ENCODE measurements at places on chromosomes 12 and 14.

DNA sequence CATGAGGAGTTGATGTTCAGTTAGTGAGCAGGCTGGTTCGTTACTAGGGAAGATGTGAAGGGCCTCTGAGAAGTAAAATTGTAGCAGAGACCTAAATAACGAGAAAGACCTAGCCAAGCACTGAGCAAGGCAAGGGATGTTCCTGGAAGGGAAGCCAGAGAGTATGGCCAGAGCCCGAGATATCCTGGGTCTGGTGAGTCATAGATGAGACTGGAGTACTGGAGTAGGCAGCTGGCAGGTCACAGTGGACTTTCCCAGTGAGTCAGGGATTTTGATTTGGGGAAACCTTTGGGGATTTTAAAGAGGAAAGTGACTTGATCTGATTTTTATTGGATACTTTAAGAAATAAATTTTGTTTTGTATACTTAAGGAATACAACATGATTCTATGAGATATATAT lies 369.0 kb downstream of the DIO2 start:
- DNase-seq: no peak

DNA sequence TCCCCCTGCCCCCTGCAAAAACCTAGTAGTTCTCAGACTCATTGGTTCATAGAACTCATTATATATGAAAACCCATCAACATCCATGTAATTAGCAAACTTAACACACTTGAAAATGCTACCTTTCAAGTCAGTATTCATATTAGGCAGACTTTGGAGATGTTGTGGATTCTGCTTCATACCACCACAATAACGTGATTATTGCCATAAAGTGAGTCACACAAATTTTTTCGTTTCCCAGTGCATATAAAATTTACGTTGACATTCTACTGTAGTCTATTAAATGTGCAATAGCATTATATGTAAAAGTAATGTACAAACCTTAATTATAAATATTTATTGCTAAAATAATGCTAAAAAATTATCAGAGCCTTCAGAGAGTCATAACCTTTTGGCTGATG lies 654.0 kb downstream of the DIO2 start:
- no peak for DNase-seq

GRCh38 chr14:96100161-96101064 lies 61.3 kb downstream of the C14orf132 start:
- DNase-seq: peak; percentile 84

- no peak for DNase-seq
Observed at GRCh38 chr12:69844416-69844815, 19.4 kb downstream of the MYRFL start.

DNA sequence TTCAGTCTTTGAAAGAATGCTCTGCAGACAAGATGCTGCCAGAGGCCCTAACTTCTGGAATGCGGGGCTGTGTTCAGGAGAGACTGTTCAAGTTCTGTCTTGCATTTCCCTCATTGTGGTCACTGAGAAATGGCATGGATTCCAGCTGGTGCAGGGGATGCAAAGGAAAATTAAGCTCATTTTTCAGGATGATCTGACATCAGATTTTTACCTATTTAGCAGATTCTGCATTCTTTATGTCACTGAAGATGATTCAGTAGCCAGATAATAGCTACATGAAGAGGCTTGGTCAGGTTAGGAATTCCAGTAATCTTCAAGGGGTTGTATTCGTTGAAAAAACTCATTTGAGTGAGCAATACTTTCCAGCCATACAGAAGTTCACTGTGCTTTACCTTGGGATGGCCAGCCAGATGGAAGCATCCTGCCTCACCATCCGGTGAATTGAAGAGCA lies 16.1 kb upstream of the MFAP5 start:
- DNase-seq: no peak

GRCh38 chr14:59832653-59833294 lies 37.8 kb downstream of the RTN1 start:
- DNase-seq: peak; percentile 9

DNA sequence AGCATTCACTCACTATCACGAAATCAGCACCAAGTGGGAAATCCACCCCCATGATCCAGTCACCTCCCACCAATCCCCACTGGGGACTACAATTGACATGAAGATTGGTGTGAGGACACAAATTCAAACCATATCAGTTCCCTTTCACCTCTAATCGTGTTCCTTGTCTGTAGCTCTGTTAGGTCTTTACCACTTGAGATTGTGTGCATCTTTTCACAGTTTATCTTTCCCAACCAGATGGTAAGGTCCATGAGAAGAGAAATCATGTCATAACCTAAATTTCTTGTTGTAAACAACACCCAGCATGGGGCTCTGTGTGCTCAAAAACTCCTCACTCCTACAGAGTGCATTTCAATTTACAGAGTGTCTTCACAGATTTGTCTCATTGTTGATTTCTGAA lies 27.1 kb upstream of the PCED1B start:
- no peak for DNase-seq

DNA sequence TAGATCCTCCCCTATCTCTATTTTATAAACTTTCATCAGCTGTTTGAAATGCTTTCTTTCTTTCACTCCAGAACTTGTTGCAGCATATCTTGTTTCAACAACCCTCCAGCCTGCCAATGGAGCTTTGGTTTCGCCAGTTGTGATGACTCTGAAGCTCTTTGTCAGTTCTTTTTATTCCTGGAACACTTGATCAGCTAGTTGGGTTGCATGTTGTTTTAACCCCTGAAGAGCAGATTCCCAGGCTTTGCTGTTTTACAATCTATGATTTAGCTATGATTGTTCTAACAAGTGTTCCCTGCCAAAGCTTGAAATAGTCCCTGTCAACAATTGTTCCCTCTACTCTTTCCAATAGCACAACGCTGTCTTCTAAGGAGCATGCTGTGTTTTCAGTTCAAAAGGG lies 50.6 kb upstream of the FUT8 start:
- DNase-seq: no peak

DNA sequence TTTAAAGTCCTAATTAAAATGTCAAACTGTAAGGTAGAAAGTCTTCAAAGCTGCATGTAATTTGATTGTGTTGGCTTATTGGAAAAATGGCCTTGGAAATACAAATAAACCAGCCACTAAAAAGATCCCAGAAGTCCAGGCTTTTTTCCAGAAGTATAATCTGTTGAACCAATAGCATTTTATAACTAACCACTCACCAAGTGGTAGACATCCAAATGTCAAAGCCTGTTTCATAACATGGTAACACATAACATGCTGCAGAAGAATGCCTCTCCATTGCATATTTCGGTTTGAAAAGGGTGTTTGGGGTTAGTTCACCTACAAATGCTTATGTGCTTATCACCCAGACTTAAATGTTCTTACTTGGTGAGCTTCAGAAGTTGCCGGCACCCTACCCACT lies 183.7 kb upstream of the DIO2 start:
- no peak for DNase-seq

DNA sequence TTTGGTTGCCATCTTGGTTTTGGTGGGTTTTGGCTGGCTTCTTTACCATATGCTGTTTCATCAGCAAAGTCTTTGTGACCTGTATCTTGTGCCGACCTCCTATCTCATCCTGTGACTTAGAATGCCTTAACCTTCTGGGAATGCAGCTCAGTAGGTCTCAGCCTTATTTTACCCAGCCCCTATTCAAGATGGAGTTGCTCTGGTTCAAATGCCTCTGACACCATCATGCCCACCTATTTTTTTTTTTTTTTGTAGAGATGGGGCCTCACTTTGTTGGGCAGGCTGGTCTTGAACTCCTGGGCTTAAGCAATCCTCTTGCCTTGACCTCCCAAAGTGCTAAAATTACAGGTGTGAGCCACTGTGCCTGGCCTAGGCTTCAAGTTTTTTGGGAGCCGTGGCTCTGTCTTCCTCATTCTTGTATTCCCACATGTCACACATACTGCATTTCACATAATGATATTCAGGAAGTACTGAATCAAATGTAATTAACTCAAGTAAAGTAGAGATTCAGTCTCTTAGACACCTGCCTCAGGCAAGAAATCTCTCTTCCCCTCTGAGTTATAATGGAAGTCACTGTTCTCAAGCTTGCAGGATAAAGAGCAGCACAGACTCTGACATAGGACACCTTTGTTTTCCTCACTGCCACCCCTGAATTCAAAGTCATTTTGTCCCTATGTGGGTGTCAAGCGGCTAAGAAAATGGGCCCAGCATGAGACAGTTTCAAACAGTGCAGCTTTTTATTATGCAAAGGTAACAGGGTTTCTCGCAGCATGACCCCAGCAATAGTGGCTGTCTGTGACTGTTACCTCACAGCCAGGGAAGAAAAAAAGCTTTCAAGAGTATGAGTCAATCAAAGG lies 159.0 kb downstream of the PTPN11 start:
- DNase-seq: no peak

GRCh38 chr12:122081697-122082221 lies 3.2 kb downstream of the MLXIP start:
- DNase-seq: no peak

GRCh38 chr12:12336049-12336411 lies 14.0 kb downstream of the MANSC1 start:
- DNase-seq: no peak

GRCh38 chr14:23469906-23470403 lies 452 bp downstream of the NGDN start:
- no peak for DNase-seq

- DNase-seq: no peak
Observed at GRCh38 chr14:95651028-95651427, 35.2 kb upstream of the TCL1B start.

DNA sequence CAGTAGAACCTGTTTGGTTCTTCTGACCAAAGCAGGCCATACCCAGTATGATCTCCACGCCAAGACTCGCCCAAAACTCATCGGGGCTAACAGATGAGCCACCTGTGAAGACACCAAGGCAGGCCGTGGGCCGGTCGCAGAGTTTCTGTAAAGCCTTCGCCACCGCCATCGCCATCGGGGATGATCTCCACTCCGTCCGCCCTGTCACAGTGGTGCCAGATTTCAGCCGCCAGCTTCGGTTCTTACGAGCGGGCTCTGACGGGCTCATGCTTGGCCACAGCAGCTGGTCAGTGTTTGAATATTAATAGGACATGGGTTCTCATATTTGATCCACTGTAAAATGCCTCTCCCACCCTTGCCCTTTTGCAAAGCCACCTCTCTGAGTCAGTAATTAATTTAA lies 113.2 kb upstream of the TMEM132D start:
- DNase-seq: no peak

GRCh38 chr12:83161456-83161855 lies 474.8 kb downstream of the TMTC2 start:
- no peak for DNase-seq

GRCh38 chr14:104237651-104238423 lies 99.5 kb downstream of the KIF26A start:
- no peak for DNase-seq

- DNase-seq: no peak
Observed at GRCh38 chr12:113860950-113861349, 105.2 kb downstream of the RBM19 start.

- DNase-seq: no peak
Observed at GRCh38 chr14:61337893-61338292, 16.5 kb downstream of the PRKCH start.

DNA sequence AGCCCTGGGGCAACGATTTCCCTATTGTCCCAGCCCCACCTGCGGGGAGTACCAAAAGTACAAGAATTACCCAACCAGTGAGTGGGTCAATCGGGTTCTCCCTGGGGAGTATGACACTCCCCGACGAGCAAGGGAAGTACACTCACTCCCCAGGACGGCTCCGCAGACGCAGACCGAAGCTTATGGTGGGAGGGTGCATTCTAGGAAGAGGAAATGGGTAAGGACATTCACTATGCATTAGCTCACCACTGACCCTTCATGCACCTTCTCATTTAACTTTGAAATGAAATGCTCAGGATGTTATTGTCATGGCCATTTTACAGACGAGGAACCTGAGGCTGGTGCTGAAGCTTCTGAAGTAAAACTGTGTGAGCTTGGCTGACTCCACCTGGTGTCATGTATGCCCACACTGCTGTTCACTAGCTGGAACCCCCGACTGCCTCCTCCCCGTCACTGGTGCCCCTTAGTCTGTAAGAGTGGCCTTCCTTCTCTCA lies 45.8 kb upstream of the TMED10 start:
- DNase-seq: no peak

GRCh38 chr14:96698960-96699539 lies 98.1 kb upstream of the VRK1 start:
- DNase-seq: no peak

DNA sequence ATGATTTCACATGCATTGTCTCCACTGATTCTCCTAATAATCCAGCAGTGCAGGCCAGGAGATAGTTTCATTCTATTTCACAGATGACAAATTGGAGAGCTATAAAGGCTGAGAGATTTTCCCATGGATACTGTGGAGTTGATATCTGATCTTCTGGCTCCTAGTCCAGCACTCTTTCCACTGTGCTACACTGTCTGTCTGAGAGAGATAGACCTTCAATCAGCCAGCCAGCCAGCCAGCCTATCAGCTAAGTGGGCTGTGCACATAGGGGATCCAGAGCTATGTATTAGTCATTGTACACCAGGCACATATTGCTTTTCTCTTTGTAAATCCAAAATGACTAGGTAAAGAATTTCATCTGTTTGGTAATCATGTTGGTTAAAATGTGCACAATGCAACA lies 91.8 kb upstream of the ATP2B1 start:
- no peak for DNase-seq

- DNase-seq: no peak
Observed at GRCh38 chr12:124835656-124836410, 27.8 kb downstream of the SCARB1 start.

DNA sequence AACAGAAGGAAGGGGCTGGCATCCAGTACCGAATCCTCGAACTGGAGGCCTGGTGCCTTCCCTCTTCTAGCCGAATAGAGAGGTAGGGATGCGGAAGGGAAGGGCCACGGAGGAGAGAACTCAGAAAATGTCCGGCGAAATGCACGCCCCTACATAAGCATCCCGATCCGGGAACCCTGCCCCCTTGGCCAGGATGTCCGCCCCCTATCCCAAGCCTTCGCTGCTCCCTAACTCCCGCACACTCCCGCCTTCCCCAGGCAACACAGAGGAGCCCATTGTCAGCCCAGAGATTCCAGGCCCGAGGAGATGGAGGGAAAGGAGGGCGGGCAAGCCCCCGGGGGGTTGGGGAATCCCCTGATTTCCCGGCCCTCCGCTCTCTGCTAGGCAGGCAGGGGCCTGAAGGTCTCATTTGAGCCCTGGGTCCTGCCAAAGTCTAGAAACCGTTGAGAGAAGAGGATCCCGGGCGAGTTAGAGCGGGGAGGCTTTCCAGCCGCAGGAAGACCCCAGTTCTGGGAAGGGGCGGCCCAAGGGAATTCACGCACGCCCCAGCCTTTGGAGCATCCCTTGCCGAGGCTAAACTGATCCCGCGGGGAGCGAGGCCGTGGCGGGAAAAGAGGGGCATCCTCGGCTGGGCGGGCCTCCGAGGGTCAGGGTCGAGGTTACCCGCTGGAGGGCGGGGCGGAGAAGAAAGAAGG lies 569 bp upstream of the ARHGEF40 start:
- DNase-seq: peak; percentile 93

Measured in retina (tissue), 1 donor.